ENCODE measurements at places on chromosomes 4 and X. TPM values are rescaled to one million over a fixed set of nuclear protein-coding genes. Genes with fewer than 3 reads are reported as not detected.
A peak's percentile ranks its signal among the peaks of the same experiment; 100 is the strongest.

DNA sequence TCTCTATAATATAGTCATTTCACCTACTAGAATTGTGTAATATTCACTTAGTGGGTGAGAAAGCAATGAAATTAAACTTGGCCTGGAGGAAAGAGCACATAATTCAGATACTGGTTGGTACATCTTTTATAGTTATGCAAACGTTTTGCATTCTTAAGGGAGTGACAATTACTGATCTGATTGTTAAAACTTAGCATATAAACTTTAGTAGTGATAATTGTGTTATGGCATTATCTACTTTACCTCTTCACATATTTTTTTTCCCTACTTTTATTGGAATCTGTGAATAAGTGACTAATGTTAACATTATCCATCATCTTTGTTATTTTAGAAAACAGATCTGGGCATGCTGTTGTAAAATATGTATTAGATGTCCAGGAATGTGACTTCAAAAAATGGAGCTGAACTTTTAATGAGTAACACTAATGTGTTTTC is 217.4 kb upstream of the GIMD1 start:
- no peaks in the 10 kb centered on the region for H3K36me3 ChIP-seq
- H3K27me3 ChIP-seq: no peaks in the 10 kb centered on the region
- peak overlapping the region; percentile 51 for H3K27ac ChIP-seq
- H3K4me3 ChIP-seq: no peak overlapping the region
- DNase-seq: no peak

DNA sequence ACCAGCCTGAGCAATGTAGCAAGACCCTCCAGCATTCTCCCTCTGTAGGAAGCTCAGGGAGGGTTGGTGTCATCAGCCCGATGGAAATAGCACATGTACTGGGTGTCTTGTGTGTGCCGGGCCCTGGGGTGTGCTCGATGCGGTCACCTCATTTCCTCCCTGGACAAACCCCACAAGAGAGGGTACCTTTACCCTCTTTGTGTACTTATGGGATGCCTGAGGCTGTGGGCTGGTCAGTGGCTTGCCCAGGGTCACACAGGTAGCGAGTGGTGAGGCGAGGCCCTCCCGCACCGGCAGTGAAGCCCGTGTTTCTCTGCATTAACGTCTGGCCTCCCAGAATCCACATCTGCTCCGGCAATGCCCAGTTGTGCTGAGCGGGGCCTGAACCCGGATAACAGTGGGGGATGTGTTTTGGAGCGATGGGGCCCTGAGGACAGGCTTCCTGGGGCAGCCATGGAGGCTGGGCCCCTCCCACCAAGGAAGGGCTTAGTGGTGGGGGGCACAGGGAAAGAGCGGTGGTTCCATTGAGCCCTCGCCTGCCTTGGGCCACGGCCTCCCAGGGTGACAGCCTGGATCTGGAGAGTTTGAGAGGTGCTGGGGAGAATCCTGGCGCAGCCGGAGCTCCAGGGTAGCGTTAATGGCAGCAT is 8.1 kb downstream of the PSAPL1 start:
- no peaks in the 10 kb centered on the region for H3K4me1 ChIP-seq
- H3K27ac ChIP-seq: no peak overlapping the region
- no peaks in the 10 kb centered on the region for H3K36me3 ChIP-seq
- no peak for DNase-seq
- H3K4me3 ChIP-seq: no peak overlapping the region
- H3K27me3 ChIP-seq: no peaks in the 10 kb centered on the region

- no peak for DNase-seq
- no peaks in the 10 kb centered on the region for H3K36me3 ChIP-seq
- no peaks in the 10 kb centered on the region for H3K27me3 ChIP-seq
- H3K27ac ChIP-seq: no peak overlapping the region
These were observed 28.4 kb downstream of the ARHGEF6 start for GRCh38 chrX:136752346-136752745.

GRCh38 chr4:8403173-8403753 is 37.3 kb downstream of the ACOX3 start:
- peaks cover 2% of the 10 kb centered on the region for H3K36me3 ChIP-seq
- peak; percentile 39 for DNase-seq
- no peaks in the 10 kb centered on the region for H3K4me1 ChIP-seq
- no peak overlapping the region for H3K4me3 ChIP-seq

DNA sequence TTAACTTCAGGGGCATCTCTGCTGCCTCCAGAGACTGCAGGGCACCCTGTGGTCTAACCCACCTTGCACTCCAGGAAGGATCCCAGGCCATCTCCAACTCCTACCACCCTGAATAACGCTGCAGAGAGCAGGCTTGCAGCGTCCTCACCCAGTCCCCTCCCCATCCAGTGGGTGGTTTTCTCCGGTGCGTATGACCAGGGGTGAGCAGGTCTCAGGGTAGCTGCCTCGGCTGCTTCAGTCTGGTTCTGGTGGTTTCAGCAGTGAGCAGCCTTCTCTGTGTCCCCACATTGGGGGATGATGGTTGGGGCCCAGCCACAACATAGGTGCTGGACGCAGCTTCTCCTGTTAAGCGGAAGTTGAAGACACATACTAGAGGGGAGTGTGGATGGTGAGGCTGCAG is 38.6 kb upstream of the SORCS2 start:
- no peak overlapping the region for H3K4me3 ChIP-seq
- no peaks in the 10 kb centered on the region for H3K36me3 ChIP-seq
- peaks cover 22% of the 10 kb centered on the region for H3K27me3 ChIP-seq
- no peak overlapping the region for H3K27ac ChIP-seq

DNA sequence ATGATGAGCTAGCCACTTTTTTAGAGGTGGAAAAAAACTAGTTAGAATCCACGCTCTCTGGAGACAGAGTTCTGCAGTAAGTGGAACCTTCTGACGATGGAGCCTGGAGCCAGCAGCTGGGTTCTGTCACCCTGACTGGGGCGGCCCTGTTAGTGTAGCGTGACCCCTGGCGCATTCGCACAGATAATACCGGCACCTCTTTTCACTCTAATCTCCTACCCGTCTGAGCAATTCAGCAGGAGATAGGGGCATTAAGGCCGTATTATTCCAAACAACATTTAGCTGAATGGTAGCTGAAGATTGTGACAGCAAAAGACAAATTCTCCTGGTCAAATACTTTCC is 292.6 kb downstream of the FBXO8 start:
- no peak overlapping the region for H3K27ac ChIP-seq
- no peaks in the 10 kb centered on the region for H3K27me3 ChIP-seq

DNA sequence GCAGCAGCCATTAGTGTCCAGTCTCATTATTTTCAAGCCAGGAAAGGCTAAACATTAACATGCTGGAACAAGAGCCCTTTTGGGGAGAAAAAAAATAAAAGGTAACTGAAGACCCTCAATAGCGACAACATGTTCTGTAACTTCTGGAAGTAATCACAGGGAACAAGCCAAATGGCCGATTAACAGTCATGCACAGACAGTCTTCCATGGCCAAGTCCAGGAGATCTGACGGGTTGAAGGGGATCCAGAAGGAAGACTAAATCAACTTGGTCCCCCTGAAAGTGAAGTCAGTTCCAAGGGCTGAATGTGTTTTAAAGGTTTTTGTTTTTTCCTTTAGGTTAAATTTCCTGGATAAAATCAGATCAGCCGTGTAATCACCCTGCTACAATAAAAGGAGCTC is 52.5 kb downstream of the LNX1 start:
- H3K4me3 ChIP-seq: no peak overlapping the region
- peaks cover 19% of the 10 kb centered on the region for H3K4me1 ChIP-seq
- H3K27me3 ChIP-seq: no peaks in the 10 kb centered on the region
- H3K36me3 ChIP-seq: no peaks in the 10 kb centered on the region
- no peak for DNase-seq
- H3K27ac ChIP-seq: no peak overlapping the region

DNA sequence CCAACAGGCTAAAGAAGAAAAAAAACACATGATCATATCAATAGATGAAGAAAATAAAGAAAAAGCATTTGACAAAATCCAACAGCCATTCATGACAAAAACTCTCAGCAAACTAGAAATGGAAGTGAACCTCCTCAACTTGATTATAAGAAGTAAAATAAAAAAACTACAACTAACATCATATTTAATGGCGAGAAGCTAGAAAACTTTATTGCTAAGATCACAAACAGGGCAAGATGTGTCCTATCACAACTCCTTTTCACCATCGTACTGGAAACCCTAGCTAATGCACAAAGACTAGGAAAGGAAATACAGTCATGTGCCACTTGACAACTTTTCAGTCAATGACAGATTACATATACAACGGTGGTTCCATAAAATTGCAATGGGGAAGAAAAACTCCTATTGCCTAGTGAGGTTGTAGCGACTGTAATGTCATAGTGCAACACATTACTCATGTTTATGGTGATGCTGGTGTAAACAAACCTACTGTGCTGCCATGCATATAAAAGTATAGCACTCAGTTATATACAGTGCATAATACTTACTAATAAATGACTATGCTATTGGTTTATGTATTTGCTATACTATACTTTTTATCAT is 12.1 kb upstream of the MANBA start:
- H3K36me3 ChIP-seq: no peaks in the 10 kb centered on the region
- H3K4me1 ChIP-seq: no peaks in the 10 kb centered on the region
- no peak overlapping the region for H3K4me3 ChIP-seq
- no peaks in the 10 kb centered on the region for H3K27me3 ChIP-seq

- H3K4me3 ChIP-seq: no peak overlapping the region
- H3K4me1 ChIP-seq: no peaks in the 10 kb centered on the region
- no peaks in the 10 kb centered on the region for H3K36me3 ChIP-seq
- no peak overlapping the region for H3K27ac ChIP-seq
- no peaks in the 10 kb centered on the region for H3K27me3 ChIP-seq
These were observed 145.1 kb upstream of the IL1RAPL2 start for GRCh38 chrX:104420907-104421306.

DNA sequence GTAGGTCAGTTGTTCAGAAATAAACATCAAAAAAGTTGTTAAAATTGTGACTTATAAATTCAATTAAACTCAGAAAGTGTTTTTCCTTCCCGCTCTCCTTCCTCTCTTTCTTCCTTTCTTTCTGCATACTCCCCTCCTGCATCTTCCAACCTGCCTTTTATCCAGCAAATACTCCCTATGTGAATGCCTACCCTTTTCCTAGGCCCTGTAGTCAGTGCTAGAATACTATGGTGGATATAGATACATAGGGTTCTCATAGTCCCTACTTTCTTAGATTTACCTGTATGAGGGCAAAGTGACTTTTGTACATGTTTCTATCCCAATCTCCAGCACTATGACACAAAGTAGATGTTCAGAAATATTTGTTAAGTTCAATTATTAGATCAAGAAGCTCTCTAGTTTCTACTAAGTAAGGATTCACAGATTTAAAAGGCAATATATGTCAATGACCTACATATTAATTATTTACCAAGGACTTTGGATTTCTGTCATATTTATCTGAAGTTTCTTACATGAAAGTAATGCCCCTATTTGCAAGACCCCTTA is 732 bp downstream of the SULT1E1 start:
- no peaks in the 10 kb centered on the region for H3K36me3 ChIP-seq
- H3K4me3 ChIP-seq: no peak overlapping the region
- DNase-seq: no peak
- H3K27ac ChIP-seq: no peak overlapping the region

DNA sequence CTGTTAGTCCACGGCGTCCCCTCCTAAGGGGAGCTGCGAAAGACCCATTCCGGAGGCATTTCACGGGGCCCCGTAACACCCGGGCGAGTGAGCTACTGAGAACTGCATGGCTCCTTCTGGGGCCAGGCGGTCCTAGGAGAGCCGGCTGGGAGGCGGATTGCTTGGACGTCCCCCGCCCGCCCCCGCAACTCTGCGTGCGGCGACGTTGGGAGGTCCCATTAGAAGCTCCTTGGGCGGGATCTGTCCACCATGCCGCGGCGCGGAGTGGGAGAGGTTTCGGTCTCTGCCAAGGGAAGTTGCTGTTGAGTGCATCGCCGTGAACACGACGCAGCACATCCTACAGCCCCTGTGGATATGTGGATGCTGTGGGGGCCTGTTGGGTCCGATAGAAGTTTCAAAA is 85.4 kb upstream of the IGFBP7 start:
- no peaks in the 10 kb centered on the region for H3K4me1 ChIP-seq
- no peaks in the 10 kb centered on the region for H3K36me3 ChIP-seq
- no peak for DNase-seq
- H3K4me3 ChIP-seq: no peak overlapping the region
- H3K27ac ChIP-seq: no peak overlapping the region

- no peaks in the 10 kb centered on the region for H3K36me3 ChIP-seq
- H3K4me3 ChIP-seq: no peak overlapping the region
- no peak overlapping the region for H3K27ac ChIP-seq
- DNase-seq: no peak
- no peaks in the 10 kb centered on the region for H3K27me3 ChIP-seq
These were observed 323.9 kb upstream of the CXXC4 start for GRCh38 chr4:104818579-104818978.

- H3K4me1 ChIP-seq: no peaks in the 10 kb centered on the region
- no peak overlapping the region for H3K4me3 ChIP-seq
- H3K27ac ChIP-seq: no peak overlapping the region
- H3K27me3 ChIP-seq: no peaks in the 10 kb centered on the region
- DNase-seq: no peak
- no peaks in the 10 kb centered on the region for H3K36me3 ChIP-seq
These were observed 16.5 kb downstream of the UNC5C start for GRCh38 chr4:95532305-95532704.

DNA sequence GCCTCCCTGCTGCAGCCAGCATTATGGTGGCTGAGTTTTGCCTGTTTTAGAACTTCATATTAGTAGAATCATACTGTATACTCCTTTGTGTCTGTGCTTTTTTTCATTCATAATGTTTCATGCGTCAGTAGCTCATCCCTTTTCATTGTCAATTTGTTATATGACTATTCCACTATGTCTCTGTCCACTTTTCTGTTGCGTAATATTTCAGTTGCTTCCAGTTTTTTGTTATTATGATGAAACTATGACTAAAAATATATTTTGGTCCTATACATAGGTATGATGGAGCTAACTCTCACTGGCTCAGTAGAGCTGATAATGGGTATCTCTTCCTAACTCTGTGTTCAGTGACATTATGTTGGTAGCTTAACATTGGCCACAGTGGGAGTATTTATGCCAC is 48.3 kb downstream of the DMP1 start:
- H3K4me1 ChIP-seq: no peaks in the 10 kb centered on the region
- no peaks in the 10 kb centered on the region for H3K36me3 ChIP-seq
- no peak for DNase-seq

- no peak within 1 kb of the TSS for H3K27ac ChIP-seq
- H3K4me1 ChIP-seq: peaks cover 12% of the 10 kb centered on the region
- DNase-seq: peak; percentile 86
These were observed at the start of gene ODAPH for GRCh38 chr4:75555294-75556164. Gene ODAPH (plus strand): TSS chr4:75556066. CDS start chr4:75556083, 17 bp downstream.

- H3K4me1 ChIP-seq: no peaks in the 10 kb centered on the region
- H3K27ac ChIP-seq: no peak overlapping the region
- no peaks in the 10 kb centered on the region for H3K27me3 ChIP-seq
These were observed 38.0 kb upstream of the CXXC4 start for GRCh38 chr4:104532677-104533076.

- H3K27ac ChIP-seq: no peak overlapping the region
- peak; percentile 2 for DNase-seq
- no peaks in the 10 kb centered on the region for H3K4me1 ChIP-seq
These were observed 401.6 kb upstream of the EPHA5 start for GRCh38 chr4:66071911-66072310.

The CD40LG gene
- total RNA-seq: not detected

The ARMCX2 gene
- 96.5 TPM for total RNA-seq

The GIMD1 gene
- not detected for total RNA-seq

The PF4V1 gene
- not detected for total RNA-seq

The BEX3 gene
- 241 TPM for total RNA-seq

The DMD gene
- total RNA-seq: 22.2 TPM
